NCI-H2081 treated with DMSO at 0.1 percent for 48 hours (cell line): ENCODE measurements at places on chromosomes 13 and 19.

DNA sequence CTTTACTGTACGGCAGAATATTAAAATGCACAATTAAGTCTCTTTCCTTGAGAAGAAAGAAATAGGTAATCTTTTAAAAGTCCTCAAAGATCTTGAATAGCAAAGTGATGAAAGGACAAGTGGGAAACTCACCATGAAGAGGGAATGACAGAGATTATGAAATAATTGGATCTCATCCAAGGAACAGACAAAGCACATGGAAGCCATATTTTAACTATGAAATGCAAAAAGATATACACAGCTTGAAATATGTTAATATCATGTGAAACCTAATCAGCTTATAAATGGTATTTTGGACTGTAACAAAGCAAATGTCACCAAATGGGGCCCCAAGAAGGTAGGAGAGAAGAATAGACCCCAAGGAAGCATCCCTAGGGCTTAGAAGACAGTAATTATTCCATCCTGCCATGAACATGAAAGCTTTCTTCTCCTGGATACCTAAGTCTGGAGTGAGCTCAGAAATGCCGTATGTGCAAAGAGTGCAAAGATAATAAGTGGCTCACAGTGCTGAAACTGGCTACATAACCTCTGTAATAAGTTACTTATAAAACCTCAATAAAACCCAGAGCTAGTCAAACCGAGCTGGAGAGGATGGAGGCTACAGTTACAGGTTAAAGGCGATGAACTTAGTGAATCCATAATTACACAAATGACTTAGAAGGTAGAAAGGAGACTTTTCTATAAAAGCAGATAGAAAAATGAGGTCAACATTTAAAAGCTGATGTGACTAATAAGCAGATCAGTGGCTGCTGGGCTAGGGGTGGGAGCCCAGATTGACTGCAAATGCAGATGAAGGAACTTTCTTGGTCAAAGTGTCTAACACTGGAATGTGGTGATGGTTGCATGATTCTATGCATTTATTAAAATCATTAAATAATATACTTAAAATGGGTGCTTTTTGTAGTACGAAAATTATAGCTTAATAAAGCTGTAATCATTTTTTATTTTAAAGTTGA, 34.4 kb downstream of the DCLK1 start:
- no peak for DNase-seq

GRCh38 chr19:40542202-40542859, 34.3 kb upstream of the SHKBP1 start:
- DNase-seq, result no peak

DNA sequence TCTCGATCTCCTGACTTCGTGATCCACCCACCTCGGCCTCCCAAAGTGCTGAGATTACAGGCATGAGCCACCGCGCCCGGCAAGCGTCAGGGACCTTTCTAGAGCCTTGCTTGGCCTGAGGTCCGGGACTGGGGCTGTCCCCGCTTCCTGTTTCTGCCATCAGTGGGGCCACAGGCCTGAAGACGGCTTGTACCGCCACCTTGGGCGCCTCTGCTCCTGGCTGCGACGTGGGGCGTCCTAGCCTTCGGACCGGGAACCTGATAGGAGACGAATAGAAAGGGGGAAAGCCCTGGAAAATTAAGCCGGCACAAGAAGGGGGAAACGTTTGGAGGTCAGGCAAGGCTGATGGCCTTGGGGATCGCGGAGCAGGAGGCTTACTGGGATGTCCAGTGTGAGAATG, 35.1 kb downstream of the RNF6 start:
- no peak for DNase-seq

GRCh38 chr13:39418424-39418823, 184.6 kb downstream of the LHFPL6 start:
- DNase-seq, result no peak

DNA sequence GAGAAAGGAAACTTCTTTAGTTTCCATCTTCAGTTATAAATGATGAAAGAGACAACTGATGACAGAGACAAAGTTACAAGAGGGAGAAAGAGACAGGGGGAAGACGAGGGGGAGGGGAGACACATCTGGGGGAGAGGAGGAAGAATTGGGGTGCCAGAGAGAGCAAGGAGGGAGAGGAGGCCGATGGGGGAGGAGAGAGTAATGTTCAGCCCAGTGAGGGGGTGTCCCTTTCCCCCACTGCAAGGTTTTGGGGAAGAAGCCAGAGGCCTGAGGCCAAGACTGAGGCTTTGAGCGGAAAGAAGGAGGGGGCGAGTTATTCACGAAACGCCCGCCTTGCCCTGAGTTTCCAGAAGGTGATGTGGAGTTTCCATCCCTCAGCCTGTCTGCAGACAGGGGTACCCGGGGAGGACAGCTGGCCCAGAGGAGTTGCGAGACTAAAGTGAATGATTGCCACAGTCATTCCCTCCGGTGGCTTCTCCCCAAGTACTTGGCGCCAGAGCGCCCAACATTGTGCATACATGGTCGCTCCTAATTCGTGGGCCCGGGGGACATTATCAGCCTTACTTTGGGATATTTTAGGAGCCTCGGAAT, 558 bp upstream of the PPAN start:
- DNase-seq, result no peak

DNA sequence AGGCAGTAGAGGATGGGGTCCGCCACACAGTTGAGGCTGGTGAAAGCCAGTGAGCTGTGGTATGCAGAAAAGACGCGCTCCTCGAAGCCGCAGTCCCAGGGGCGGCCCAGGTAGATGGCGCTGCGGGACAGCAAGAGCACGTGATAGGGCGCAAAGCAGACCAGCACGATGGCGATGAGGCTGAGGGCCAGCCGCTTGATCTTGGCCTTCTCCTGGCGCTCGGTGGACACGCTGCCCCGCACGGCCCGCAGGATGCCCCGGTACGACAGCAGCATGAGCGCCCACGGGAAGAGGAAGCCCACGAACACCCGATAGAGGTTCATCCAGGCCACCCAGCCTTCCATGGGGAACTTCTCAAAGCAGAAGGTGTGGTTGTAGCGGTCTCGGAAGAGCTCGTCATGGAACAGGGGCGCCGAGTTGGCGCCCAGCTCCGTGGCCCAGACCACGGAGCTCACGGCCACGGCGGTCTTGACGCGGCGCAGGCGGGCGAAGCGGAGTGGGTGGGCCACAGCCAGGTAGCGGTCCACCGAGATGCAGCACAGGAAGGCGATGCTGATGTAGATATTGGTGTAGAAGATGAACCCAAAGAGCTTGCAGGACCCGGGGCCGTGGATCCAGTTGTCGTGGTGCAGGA, 6.5 kb upstream of the OPA3 start:
- DNase-seq, result no peak
